ENCODE measurements at places on chromosomes 16 and 17. TPM values are rescaled to one million over a fixed set of nuclear protein-coding genes. Genes with fewer than 3 reads are reported as not detected.

The CACNG1 gene
- not detected for total RNA-seq

The UNC45B gene
- not detected for total RNA-seq

The SSTR5 gene
- total RNA-seq, result not detected

The ANKFY1 gene
- 58.6 TPM for total RNA-seq
